ENCODE measurements at places on chromosomes 7 and 10. TPM values are rescaled to one million over a fixed set of nuclear protein-coding genes. Genes with fewer than 3 reads are reported as not detected.

- H3K27me3 ChIP-seq, result no peaks in the 10 kb centered on the region
- H3K36me3 ChIP-seq, result no peaks in the 10 kb centered on the region
- no peak overlapping the region for H3K27ac ChIP-seq
- no peak overlapping the region for H3K4me3 ChIP-seq
These were observed 104.0 kb downstream of the PLXDC2 start for GRCh38 chr10:19920075-19920726.

DNA sequence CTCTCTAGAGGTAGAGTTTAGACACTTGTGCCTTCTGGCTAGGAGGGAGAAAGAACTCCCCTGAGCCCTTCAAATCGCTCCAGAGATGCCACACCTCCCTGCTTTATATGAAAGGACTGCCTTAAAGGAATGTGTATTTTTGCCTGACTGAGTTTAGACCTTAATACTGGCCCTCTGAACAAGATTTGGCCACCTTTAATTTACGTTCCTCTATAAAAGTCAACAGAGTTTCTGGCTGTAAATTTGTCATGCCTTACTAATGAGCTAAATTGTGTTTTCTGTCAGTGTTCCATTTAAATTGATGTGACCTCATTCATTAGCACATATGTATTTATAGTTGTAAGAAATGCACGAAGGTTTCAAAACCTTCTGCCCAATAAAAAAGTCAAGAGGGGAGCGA, 48.0 kb downstream of the SEMA3C start:
- peaks cover 16% of the 10 kb centered on the region for H3K4me1 ChIP-seq
- DNase-seq, result no peak
- no peak overlapping the region for H3K4me3 ChIP-seq
- no peaks in the 10 kb centered on the region for H3K27me3 ChIP-seq

DNA sequence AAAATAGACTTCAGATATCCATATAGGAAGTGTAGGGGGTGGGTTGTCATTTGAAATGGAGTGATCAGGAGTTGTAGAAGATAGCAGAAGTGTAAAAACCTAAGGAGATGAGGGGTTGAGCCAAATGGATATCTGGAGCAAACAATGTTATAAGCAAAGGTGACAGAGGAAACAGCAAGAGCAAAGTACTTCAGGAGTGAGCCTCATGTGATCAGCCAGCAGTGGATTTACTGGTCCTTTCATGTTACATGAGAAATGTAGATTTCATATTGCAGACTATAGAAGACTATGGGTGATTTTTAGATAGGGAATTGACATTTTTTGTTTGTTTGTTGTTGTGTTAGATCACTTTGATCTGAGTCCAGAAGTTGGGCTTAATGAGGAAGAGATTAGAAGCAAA, 47.7 kb downstream of the GNAT3 start:
- no peaks in the 10 kb centered on the region for H3K27me3 ChIP-seq
- no peak for DNase-seq
- no peak overlapping the region for H3K4me3 ChIP-seq
- H3K27ac ChIP-seq, result no peak overlapping the region
- H3K36me3 ChIP-seq, result no peaks in the 10 kb centered on the region
- peaks cover 13% of the 10 kb centered on the region for H3K4me1 ChIP-seq

The PRSS2 gene
- not detected for total RNA-seq

DNA sequence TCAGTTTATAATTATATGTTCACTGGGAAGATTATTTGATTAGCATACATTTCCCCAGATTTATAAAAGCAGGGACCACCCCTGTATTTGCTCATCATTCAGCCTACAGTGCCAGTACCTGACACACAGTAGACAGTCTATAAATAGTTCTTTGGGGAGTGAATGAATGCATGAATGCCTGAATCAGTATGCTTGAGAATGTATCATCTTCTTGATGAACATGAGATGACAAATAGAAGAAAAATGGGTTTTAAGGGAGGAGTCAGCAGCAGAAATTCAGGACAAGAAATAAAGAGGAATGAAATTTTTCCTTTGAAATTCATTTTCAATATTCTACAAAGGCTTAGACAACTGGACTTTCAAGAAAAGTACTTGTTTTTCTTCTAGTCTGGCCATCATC, 295.8 kb upstream of the LRRTM3 start:
- no peaks in the 10 kb centered on the region for H3K36me3 ChIP-seq
- H3K4me1 ChIP-seq, result peaks cover 2% of the 10 kb centered on the region
- H3K4me3 ChIP-seq, result no peak overlapping the region
- DNase-seq, result no peak

Data from gastrocnemius medialis (tissue), 4 donors.